NCI-H524 (cell line): ENCODE measurements at places on chromosomes 12 and 14.
A peak's percentile ranks its signal among the peaks of the same experiment; 100 is the strongest.

GRCh38 chr12:106109168-106109910, 29.4 kb downstream of the NUAK1 start:
- DNase-seq: no peak

DNA sequence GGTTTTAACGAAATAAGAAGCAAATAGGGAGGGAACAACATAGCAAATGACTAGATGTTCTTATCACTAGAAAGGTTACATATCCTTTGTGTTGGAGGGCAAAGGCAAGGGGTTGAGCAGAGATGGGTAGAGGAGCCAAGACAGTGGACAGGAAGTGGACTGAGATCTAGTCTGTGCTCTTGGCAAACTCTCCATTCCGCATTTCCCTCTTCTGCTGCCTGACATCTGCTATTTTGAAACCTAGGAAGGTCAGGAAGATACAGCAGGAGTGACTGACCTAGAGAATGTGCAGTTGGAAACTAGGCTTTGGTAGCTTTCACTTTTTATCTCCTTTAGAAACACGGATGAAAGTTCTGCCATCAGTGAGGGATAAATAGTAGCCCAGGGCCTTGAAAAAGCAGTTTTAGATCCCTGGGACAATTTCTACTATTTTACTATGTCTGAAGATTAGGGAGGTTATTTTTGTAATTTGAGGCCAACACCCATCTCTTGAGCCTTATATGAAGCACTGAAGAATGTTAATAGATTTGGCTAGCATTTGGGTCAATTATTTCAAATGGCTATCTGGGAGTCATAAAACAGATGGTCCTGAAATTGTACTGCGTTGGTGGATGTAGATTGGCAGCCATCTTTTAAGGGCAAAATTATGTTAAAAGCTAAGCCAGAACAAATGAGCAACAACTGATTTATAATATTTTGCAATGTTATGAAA, 410.3 kb downstream of the PCNX1 start:
- no peak for DNase-seq

GRCh38 chr12:119902084-119902509, 25.0 kb upstream of the CIT start:
- peak; percentile 69 for DNase-seq

DNA sequence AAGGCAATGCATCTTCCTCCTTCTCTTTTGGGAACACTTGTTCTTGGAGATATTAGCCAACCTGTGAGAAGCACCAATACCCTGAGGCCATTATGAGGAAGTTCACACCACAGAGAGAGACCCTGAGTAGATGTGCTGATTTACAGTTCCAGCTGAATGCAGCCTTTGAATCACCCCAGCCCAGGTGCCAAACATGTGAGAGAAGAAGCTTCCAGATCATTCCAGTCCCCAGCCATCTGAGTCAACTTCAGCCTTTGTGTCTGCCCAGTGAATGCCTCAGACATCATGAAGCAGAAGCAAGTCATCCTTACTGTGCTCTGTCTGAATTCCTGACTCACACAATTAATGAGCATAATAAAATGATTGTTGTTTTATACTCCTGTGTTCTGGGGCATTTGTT, 25.1 kb downstream of the C12orf42 start:
- DNase-seq: no peak

DNA sequence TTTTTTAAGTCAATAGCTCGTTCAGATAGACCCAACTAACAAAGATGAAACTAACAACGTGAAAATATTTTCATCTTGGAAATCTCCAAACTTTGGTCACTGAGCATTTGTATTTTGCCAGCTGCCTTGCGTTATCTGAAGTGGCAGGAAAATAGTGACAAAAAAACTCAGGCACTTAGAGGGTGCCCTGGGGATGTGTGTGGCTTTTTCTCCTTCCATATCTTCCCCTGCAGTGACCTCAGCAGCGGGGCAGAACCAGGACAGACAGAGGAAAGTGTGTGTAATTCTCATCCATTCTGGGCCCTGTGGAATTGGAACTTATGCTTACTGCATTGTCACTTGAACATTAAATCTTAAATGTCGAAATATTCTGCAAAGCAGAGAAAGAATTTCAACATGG, 152.0 kb downstream of the BCAT1 start:
- DNase-seq: no peak

GRCh38 chr14:93332397-93332852, 411 bp downstream of the BTBD7 start:
- peak; percentile 66 for DNase-seq

GRCh38 chr12:16229676-16230075, 47.8 kb downstream of the SLC15A5 start:
- DNase-seq: no peak

GRCh38 chr12:49623142-49623904, at the start of gene PRPF40B:
PRPF40B (plus strand) TSS chr12:49623561; CDS start chr12:49623591, 30 bp downstream.
- peak; percentile 57 for DNase-seq

- peak; percentile 59 for DNase-seq
Observed at GRCh38 chr12:122730215-122731014, at the start of gene HCAR1. HCAR1 (minus strand) TSS chr12:122730844; CDS start chr12:122730339, 505 bp downstream.

DNA sequence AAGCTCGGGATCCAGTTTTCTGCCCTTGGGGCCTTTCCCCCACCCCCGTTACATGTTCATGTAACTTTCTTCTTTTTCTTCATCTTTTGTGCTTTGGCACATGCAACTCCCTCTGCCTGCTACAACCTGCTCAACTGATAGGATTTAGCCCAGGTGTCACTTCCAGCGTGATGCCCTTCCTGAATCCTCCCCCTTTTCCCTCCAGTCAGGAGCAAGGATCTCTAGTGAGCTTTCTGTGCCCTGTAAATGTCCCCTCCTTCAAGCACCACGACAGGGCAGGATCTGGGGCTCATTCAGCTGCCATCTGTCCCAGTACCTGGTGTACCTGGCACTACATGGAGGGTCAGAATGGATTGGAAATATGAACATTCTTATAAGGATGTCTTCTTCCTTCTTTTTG, 15.3 kb downstream of the PELI2 start:
- peak; percentile 92 for DNase-seq

- DNase-seq: no peak
Observed at GRCh38 chr14:38758661-38759060, 344.4 kb downstream of the SEC23A start.

GRCh38 chr12:12933742-12934141, 18.2 kb downstream of the GPRC5D start:
- no peak for DNase-seq

DNA sequence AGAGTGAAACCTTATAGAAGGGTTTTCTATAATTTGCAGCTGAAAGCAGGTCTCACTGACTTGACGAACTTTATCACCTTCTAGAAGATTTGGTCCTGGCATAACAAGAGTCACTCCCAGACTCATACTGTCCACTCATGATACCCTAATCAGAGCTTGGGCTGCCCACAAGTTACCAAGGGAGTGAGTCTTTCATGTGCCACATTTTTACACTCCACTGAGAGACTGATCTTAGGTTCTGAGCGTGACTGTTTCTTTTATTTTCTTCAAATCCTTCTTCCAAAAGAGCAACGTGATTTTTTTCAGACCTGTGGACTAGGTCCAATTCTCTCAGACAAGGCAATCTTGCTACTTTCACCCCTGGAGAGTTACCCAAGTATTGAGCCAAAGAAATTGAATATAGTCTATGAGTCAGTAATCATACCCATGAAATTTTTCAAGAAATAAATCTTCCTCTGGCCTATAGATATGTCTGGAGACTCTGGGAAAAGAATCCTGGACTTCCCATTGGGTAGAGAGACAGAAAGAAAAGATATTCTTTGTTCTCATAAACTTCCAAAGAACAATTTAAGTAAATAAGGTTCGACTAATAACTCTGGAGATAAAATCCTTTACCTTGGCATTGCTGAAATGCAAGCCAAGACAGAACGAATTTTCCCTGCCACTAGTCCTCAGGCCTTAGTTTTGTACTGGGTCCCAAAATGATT, 26.9 kb downstream of the SIX1 start:
- DNase-seq: no peak

DNA sequence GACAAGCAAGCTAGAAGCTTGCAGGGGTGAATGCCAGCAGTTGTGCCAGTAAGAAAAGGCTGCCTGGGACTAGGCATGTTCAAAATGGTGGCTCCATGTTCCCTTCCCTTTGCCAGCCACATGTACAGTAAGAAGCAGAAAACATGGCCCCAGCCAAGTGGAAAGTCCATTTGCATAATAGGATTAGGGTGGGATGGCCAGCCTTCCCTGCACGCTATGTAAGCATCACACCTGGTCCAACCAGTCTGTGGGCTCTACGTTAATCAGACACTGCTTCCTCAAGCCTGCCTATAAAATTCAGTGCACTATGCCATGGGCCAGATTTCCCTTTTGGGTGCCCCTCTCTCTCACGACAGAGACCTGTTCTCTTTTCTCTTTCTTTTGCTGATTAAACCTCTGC, 288.4 kb downstream of the GXYLT1 start:
- DNase-seq: peak; percentile 79

GRCh38 chr12:41162461-41162860, 25.7 kb upstream of the PDZRN4 start:
- no peak for DNase-seq

GRCh38 chr14:104900639-104901512, 23.8 kb upstream of the PLD4 start:
- DNase-seq: no peak

DNA sequence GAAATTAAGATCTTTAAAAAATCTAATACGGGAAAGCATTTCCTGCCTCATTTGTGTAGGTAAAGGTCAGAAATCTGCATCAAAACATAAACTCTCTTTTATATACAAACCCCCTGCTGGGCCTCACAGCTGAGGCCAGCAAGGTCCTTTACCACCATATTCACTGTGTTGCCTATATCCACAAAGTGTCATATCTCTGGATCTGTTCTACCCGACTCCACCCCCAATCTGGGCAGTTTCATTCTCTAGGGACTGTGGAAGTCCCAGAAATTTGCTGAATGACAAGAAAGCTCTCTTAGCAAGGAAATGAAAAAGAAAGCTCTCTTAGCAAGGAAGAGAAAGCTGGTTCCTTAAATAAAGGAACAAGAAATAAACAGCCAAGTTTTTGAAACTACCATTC, 301.7 kb downstream of the KCNH5 start:
- no peak for DNase-seq

- DNase-seq: no peak
Observed at GRCh38 chr14:56100556-56100955, 17.7 kb upstream of the PELI2 start.

DNA sequence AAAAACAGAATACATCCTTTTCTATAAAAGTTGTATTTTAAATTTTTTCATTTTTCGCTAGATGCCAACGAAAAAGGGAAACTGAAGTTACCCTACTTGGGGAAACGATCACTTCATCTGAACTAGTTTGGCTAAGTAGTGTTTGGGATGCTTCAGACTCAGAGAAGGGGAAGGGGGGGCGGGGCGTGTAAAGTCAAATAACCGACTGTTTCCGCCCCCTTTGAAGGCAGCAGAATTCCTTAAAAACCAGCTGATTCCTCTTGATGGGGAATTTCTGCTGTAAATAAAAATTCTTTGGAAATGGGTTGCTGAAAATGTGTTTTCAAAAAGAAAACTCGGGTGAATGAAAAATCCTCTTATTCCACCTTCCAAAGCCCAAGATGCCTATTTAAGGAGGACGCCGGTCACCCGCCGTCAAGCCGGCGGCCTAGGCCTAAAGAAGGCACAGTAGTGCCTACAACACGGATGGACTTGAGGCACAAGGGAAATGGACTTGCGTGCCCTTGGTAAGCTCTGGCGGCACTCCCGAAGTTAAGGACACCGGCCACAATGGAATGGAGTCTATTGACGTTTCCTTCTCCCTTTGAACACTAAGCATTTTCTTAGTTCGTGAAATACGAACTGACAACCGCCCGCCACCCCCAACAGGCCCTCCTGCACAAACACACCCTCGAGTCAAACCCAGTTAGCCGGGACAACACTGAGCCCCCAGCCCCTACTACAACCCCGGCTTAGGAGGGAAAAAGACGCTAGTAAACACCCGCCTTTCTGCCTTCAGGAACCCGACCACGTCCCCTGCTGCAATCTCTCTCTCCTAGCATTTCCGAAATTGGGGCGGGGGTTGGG, 1.9 kb downstream of the ATXN2 start:
- peak; percentile 63 for DNase-seq

DNA sequence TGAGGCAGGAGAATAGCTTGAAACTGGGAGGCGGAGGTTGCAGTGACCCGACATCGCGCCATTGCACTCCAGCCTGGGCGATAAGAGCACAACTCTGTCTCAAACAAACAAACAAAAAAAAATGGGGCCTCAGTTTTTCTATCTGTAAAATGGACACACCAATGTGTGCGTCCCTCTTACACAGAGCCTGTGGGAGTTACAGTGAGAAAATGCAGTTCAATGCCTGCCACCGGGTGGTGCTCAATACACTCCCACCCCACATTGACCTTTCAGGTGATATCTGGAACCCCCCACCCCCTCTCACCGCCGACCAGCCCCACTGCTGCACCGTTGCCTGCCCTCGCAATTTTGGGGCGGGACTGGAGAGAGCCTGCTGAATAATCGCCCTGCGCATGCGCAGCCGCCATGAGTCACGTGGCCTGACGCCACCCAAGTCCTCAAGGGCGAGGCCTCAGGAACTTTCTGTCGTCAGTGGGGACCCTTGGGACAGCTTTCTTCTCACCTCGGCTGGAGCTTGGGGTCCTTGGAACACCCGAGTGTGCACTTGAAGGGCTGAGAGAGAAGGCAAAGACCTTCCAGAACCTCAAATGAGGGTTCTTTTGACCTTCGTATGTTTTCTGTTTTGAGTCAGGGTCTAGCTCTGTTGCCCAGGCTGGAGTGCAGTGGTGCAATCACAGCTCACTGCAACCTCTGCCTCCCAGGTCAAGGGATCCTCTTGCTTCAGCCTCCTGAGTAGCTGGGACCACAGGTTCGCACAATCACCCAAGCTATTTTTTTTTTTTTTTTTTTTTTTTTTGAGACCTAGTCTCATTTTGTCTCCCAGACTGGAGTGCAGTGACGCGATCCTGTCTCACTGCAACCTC, 14.6 kb upstream of the CABP1 start:
- DNase-seq: no peak
